ENCODE measurements at places on chromosomes 5 and 9.
A peak's percentile ranks its signal among the peaks of the same experiment; 100 is the strongest.

DNA sequence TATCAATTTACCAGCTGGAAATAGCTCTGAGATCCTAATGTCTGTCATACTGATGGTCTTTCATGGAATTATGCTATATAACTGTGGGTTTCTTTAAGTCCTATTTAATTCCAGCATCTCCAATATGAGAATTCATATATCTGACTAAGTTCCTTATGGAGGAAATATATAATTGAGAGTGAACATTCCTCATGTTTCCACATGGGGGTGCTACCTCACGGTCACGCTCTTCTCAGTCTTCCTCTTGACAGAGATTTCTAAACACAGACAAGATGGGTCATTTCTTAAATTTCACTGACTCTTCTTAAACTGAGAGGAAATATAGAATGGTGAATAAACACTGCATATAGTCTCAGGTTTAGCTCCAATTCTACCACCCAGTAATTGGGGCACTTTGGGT lies 212.1 kb downstream of the SLF1 start:
- no peak for DNase-seq

DNA sequence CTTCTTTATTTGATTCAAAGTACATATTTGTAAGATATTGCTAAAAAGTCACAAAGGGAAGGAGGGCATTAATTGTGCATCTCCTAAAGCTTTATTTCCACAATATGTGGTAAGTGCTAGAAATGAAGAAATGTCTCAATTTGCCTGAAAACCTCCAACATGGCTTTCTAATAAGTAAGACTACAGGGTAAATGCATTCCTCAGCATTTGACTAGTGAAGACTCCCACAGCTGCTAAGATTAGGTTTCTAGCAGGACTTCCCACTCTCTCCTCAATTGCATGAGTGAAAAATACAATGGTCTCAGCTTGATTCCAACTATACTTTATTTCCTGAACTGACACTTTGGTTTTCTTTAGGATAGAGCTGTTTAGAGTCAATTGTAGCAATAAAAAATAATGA lies 162.1 kb downstream of the ELAVL2 start:
- DNase-seq, result no peak

GRCh38 chr5:112125903-112126302 lies 293.2 kb downstream of the EPB41L4A start:
- no peak for DNase-seq

DNA sequence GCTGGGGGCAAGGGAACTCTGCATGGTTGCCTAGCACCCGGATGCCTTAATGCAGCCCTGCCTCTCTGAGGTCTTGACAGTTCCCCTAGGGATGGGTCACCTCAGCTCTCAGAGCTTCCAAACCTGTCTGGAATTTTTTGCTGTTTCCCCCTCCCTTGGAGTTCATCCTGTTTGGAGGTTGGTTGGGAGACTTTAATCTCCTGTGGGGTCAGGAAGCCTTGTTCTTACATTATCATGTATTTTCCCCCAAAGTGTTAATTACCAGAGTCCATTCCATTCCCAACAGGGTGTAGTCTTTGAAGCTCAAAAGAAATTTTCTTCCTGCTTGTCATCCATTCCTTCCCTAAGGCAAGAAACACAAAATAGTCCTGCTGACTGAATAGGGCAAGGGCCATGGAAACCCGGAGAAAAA lies 150.3 kb upstream of the SPRY4 start:
- no peak for DNase-seq

GRCh38 chr5:65742565-65743231 lies 20.7 kb downstream of the NLN start:
- DNase-seq, result no peak

- DNase-seq, result no peak
These were observed 1941.1 kb upstream of the C9orf72 start for GRCh38 chr9:29514336-29514735.

DNA sequence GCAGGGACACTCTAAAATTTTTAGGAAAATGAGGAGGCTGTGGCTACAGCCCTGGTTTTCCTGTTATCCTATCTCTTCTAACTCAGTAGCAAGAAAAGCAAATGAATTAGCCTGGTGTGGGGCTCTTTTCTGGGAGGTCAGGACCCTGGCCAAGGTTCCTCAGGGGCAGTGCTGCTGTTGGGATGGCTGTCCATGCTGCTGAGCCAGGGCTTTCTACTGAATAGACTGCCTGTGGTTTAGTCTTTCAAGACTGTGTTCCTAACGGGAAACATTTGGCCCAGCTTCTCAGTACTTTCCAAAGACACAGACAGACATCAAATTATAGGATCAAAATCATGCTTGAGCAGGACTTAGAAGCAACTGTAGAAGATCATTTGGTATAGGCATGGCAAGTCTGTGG lies 18.1 kb downstream of the TNC start:
- no peak for DNase-seq

- DNase-seq, result no peak
These were observed 41.3 kb downstream of the MAP3K1 start for GRCh38 chr5:56856541-56857178.

GRCh38 chr5:108461628-108462367 lies 79.9 kb upstream of the FBXL17 start:
- DNase-seq, result no peak

GRCh38 chr5:14413331-14413750 lies 168.3 kb upstream of the OTULINL start:
- DNase-seq, result peak; percentile 21
